Vagina (tissue), 2 donors: ENCODE measurements at places on chromosomes 7 and 10. TPM values are rescaled to one million over a fixed set of nuclear protein-coding genes. Genes with fewer than 3 reads are reported as not detected.

The PNLIP gene
- not detected for total RNA-seq

The OR2A12 gene
- not detected for total RNA-seq

The NXPH1 gene
- 0.25 TPM for total RNA-seq

The AHCYL2 gene
- 19.6 TPM for total RNA-seq

The MYOF gene
- 107 TPM for total RNA-seq

The DPP6 gene
- 7.9 TPM for total RNA-seq

The TAS2R41 gene
- not detected for total RNA-seq

The CYP17A1 gene
- 43.2 TPM for total RNA-seq

The TBATA gene
- not detected for total RNA-seq

The HMX3 gene
- not detected for total RNA-seq

The PRSS2 gene
- not detected for total RNA-seq

The ARMC3 gene
- not detected for total RNA-seq

The ICA1 gene
- total RNA-seq = 25.5 TPM

The CYP3A7 gene
- not detected for total RNA-seq

The NACAD gene
- total RNA-seq = 9.6 TPM

The GIMAP8 gene
- 9.6 TPM for total RNA-seq
